ENCODE measurements at places on chromosomes 2 and 18.

DNA sequence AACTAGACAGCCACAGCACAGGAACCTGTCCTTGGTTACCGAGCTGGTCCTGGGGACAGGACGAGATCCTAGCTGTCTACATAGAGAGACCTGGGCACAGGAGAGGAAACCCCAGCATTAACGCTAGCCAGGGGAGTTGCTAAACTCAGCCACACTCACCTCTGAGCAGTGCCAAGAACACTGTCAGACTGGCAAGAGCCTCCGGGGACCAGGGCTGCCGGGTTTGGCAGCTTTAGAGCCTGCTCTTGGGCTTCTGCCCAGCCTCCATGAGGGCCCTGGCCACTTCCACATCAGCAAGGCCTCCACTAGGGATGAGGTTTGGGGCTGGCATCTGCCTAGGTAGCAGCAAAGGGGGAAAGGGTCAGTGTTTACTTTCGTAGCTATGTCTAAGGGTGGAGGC lies 6.7 kb downstream of the TMBIM1 start:
- no peak for DNase-seq

- DNase-seq = no peak
Measured at GRCh38 chr2:37337620-37338280, 6.7 kb upstream of the QPCT start.

- DNase-seq = no peak
Measured at GRCh38 chr2:202757339-202757738, 114.2 kb downstream of the ICA1L start.

DNA sequence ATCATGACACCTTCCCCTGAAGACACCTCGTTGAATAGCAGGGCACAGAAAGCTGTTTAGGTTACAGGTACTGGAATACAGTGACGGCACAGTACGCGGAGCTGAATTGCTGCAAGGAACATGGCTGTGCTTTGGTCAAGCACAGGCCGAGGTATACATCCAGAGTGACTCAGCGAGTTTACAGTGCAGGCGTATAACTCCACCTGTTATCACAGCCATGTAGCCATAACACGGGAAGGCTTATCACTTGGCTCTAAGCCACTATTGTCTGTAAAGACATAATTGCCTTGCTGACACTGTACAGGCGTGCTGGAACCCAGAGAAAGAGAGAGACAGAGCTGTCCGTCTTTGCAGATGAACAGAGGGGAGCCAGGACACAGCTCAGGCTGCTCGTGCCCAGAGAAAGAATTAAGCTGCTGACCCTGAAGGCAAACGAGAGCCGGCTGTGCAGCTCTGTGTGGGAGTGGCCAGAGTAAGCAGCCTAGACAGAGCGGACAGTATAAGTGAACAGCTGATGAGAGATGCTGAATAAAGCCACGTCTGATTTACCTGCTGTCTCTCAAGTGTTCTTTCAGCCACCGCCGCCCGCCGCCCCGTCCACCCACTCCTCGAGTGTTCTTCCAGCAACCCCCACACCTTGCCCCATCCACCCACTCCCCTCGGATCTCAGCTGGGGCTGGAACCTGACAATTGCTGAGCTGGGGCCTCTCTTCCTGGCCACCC lies 87.3 kb upstream of the PPP1CB start:
- no peak for DNase-seq

DNA sequence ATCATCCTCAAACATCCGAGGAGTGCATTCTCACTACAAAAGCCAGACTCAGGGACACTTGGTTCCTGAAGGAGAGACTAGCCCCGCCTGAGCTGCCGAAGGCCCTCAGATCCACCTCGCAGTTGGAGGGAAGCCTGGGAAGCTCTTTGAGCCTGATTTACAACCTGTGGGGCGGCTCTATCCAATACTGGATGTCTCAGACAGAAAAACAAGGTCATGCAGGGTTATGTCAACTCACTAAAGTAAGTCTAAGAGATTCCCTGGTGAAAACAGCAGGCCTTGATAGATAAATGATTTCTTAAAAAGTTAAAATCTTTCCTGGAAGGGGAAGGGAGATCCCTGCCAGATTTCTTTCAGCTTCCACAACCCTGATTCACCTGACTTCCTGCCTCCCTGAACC lies 284.3 kb downstream of the CYP26B1 start:
- DNase-seq = no peak

DNA sequence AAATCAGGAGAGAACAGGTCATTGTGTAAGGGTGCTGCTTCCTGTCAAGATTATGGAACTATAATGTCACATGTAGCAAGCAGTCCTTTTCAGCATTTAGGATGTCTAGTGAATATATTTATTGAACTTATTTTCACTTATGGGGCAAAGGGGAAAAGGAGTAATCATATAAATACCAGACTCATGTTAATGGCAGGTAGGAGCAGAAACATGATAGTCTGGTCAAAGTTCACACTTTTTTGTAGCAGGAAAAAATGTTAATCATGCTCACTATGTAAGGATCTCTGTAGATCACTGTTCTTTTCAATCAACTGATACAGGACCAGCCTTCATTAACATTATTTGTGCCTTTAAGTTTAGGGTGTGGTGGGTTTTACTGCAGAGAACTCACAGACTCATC lies 219.0 kb downstream of the STK39 start:
- DNase-seq = no peak

GRCh38 chr2:95001701-95002100 lies 23.8 kb upstream of the MAL start:
- DNase-seq = no peak

DNA sequence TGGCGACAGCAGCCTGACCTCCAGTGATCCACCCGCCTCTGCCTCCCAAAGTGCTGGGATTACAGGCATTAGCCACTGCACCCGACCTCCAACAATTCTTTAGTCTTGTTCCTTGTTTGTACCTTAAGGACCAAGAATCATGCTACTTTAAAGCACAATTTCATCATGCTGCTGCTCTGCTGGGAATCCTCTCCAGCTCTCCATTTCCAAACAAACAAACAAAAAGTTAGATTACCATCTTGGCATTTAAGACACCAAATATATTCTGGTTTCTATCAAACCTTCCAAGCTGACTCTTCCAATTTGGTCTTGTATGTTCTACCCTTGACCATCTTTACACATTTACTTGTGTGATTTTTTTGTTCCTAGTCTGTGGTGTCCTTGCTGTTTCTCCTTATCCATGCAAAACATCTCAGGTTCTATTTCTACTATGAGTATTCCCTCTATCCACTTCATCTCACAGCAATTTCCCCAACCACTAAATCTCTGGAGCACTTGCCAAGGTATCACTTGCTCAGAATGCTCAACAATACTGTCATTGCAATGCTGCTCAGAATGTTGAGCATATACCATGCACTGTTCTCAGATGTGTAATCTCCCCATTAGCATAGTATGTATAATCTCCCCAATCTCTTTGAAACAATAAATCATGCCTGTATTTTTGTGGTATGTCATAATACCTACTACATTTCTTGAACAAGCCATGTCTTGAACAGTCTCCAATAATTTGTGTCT lies 73.2 kb upstream of the GALNT5 start:
- no peak for DNase-seq

DNA sequence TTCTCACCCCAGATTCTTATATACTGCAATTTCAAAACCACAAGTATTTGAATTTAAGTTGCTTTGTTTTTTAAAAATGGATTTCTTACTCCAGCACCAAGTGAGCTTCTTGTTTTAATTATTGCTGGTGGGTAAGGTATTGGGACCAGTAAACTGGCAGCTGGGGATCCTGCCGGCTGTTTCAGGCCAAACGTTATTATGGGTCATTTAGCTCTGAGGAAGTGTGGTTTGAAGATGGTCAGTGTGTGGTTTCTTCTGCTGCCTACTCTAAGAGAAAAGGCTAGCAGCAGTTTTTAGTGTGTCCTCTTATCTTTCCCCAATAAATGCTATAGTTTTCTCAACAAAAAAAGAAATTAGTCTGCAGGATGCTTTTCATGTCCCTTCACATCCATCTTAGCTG lies 30.6 kb downstream of the CFAP221 start:
- no peak for DNase-seq

DNA sequence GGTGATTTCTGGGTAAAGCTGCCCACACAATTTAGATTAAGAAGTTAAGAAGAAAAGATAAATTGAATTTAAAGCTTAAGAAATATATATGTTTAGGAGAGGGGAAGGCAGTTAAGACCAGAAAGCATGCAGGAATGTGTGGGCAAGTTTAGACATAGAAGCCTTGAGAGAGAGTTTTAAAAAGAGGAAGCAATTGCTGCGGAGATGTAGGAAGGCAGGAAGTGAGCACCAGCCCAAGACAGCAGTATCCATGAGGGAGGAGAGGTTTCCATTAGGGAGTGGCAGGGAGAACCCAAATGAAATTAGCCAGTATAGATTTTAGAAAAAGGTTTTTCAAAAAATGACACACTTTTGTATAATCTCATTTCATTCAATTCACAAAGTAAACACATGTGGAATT lies 24.3 kb downstream of the DSC2 start:
- DNase-seq = no peak

- DNase-seq = no peak
Measured at GRCh38 chr2:155692106-155692505, 640.4 kb downstream of the NR4A2 start.

DNA sequence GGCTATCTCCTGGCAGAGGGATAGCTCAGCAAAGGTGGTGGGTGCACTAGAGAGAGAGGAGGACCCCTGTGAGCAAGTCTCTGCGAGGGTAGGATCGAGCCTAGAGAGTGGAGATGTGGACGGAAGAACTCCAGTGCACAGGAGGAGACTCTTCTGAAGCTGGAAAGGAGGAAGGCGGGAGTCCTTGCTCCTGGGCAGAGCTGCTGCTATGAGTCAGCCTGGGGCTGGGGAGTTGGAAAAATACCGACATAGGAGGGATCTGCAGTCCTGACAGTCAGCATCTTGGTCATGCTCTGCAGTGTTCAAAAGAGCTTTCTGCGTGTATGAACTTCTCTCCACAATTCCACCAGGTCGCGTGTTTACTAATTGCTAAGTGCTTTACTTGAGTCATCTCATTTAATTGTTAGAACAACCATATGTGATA lies 233.8 kb downstream of the LDLRAD4 start:
- no peak for DNase-seq

- DNase-seq = no peak
Measured at GRCh38 chr2:64928813-64929212, 60.4 kb upstream of the SLC1A4 start.

GRCh38 chr18:23548719-23549118 lies 37.6 kb downstream of the NPC1 start:
- no peak for DNase-seq

DNA sequence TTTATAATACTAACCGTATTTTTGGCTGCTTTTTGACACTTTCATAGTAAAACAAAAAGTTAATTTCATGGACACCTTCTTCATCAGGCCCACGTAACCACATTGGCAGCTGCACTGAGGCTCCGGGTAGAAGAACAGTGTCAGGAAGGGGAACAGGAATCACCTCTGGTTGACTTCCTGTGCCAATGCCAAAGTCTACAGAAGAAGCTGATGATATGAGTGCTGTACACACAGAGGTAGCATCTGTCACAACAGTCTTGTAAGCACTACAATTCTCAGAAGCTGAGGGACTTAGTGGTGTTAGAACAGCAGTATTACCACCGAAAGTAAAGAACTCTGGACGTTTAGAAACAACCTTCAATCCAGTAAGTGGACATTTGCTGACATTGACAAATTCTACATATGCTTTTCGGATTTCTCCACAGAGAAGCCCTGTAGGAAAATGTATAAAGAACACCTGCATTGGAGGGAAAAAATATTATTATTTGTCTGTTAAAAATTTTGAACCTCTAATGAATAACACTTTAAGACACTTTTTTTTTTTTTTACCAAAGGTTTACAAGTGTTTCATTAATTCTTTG lies 85.3 kb downstream of the TRAPPC8 start:
- DNase-seq = no peak

DNA sequence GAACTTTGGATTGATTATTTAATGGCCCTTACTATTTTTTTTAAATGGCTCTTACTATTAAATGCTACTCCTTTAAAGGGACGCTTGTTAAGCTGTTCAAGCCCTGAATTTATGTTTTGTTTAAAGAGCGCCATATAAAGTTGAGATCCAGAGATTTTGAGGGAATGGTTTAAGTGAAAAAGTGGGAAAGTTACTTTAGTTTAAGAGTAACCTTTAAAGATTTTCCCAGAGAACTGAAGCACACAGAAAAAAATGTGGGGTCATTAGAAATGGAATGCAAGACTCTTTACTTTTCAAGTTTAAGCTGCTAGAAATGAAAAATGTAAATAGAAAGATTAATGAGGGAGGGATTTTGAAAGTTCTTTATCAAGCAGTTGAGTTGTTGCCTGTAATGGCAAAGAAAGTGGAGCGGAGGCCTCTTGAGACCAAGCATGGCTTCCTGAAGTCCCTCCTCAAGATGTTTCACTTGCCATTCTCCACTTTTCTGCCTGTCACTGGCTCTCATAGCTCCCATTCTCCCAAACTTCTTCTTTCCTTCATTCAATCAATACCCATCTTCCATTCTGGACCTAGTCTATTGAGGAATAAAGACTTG lies 93.2 kb downstream of the KCNS3 start:
- DNase-seq = no peak

GRCh38 chr2:209653134-209653533 lies 118.5 kb upstream of the UNC80 start:
- no peak for DNase-seq

- DNase-seq = no peak
Measured at GRCh38 chr18:6009756-6010155, 114.4 kb upstream of the TMEM200C start.

DNA sequence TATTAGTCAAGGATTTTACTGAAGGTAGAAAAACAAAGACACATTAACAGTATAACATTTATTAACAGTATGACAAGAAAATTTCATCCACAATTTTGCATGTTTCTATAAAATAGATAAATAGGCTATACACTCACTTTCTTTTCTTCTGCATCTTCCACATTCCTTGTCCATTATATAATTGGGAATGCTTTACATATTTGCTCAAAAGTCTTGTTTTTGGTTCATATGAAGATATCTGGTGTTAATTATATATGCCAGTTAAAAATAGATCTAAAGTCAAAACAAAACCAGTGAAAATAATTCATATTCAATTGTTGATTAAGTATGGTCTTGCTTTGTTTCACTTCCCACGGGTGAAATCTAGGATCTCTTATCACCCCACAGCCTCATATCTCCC lies 53.4 kb downstream of the SERPINB7 start:
- DNase-seq = no peak

DNA sequence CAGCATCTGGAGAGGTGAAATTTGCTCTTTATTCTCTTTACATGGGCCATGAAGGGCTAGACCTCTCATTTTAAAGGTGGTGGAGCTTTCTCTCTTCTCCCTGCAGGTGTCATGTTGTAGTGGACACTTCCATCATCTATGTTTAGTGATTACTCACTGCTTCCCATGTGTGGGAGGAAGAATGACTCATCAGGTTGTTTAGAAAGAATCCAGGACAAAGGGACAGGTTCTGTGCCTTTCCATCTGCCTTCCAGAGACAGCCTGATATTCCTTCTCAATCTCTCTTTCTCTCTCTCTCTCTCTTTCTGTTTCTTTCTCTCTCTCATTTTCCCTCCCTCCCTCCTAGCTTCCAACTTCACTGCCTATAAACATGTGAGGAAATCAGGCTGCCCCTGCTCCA lies 38.7 kb downstream of the SCG2 start:
- no peak for DNase-seq

GRCh38 chr2:5945742-5946141 lies 253.6 kb downstream of the SOX11 start:
- no peak for DNase-seq

GRCh38 chr18:58578321-58578720 lies 50.6 kb downstream of the ALPK2 start:
- no peak for DNase-seq

GRCh38 chr2:13014783-13015182 lies 298.0 kb downstream of the TRIB2 start:
- no peak for DNase-seq

GRCh38 chr18:46298511-46298910 lies 194.3 kb downstream of the HAUS1 start:
- no peak for DNase-seq

- DNase-seq = peak; percentile 42
Measured at GRCh38 chr2:195535911-195536522, 121.0 kb upstream of the SLC39A10 start.

Data from stimulated activated CD8-positive, alpha-beta memory T cell treated with anti-CD3 and anti-CD28 coated beads, Interleukin-12 subunit alpha, Interleukin-12 subunit beta, amount 100 ng/mL, for 4 hours (primary cell).